Left ventricle myocardium inferior (tissue), 1 donor: ENCODE measurements at places on chromosomes 3 and 15. TPM values are rescaled to one million over a fixed set of nuclear protein-coding genes. Genes with fewer than 3 reads are reported as not detected.

DNA sequence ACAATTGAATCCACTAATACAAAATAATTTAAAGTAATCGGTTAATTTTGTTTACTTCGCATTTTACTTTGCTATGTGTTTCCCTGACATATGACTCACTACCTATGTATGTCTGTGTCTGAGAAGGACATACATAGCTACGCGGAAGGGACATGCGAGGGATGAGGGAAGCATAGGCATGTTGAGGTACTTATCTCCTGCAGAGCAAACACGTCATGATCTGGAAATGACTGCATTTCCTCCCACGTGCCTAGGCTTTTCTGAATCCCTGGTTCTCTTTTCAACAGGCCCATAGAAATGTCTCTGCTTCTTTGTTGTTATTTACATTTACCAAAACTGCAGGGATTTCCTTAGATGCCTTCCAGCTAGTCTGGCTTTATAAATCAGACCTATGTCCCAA lies 27.5 kb downstream of the ALCAM start:
- H3K4me3 ChIP-seq, result no peak overlapping the region
- no peaks in the 10 kb centered on the region for H3K27me3 ChIP-seq
- H3K27ac ChIP-seq, result no peak overlapping the region
- no peaks in the 10 kb centered on the region for H3K4me1 ChIP-seq
- H3K36me3 ChIP-seq, result no peaks in the 10 kb centered on the region
- DNase-seq, result no peak

DNA sequence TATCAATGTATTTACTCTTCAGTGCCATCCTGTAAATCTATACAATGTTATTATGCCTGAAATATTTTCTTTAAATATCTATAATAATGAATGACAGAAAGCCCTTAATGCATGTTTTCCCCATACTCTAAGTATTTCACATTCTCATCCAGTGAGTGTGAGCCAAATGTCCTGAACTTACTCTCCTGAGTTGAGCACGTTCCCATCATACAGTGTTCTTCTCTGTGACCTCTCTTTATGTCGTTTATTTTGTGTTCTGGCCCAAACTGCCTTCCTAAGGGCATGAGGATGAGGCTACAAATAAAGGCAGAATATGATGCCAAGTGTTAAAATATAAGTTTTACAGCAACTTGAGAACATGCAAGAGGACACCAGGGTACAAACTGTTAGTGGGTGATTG lies 3.3 kb downstream of the OSBPL10 start:
- no peak overlapping the region for H3K4me3 ChIP-seq
- peaks cover 39% of the 10 kb centered on the region for H3K4me1 ChIP-seq
- H3K27ac ChIP-seq, result no peak overlapping the region
- DNase-seq, result no peak
- H3K36me3 ChIP-seq, result no peaks in the 10 kb centered on the region

GRCh38 chr3:108830991-108831614 lies 8.5 kb downstream of the TRAT1 start:
- no peaks in the 10 kb centered on the region for H3K36me3 ChIP-seq
- H3K27me3 ChIP-seq, result no peaks in the 10 kb centered on the region
- no peak overlapping the region for H3K27ac ChIP-seq
- no peak overlapping the region for H3K4me3 ChIP-seq
- H3K4me1 ChIP-seq, result no peaks in the 10 kb centered on the region

DNA sequence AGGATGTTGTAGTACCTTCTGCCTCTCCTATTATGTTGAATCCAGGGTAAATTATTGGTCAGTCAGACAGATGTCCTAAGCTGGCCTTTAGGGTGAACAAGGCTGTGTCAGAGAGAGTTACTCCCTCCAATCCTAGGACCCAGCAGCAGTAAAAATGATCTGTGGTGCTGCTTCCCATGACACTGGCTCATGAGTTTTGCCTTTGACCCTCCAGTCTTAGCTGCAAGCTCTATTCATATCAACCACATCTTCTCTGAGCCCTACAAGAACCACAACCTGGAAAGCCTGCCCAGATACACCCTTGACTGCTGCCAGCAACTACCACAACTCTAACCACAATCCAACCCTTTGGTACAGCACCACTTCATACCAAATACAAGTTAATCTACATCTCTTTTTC lies 27.2 kb upstream of the PHLDB2 start:
- H3K36me3 ChIP-seq, result no peaks in the 10 kb centered on the region
- DNase-seq, result no peak
- H3K27ac ChIP-seq, result no peak overlapping the region
- no peaks in the 10 kb centered on the region for H3K27me3 ChIP-seq

DNA sequence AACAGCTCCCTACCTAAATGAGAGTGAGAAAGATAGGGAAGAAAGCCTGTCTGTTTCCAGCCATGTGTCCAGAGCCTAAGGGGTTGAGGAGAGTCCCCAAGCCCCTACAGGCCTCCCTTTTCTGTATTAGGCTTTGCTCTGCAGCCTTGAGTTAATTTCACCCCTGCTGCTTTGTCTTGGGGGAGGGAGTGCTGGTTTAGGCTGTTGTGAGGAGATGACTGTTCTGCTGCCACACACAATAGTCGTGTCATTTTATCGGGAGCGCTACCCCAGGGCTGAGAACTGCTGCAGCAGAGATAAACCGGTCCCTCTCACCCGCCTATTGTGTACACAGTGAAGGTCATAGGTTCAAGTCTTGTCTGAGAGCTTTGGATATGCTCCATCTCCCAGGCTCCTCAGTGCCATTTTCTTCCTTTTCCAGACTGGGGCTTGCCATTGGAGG lies 1.4 kb downstream of the ZNF609 start:
- H3K27ac ChIP-seq, result peak overlapping the region; percentile 88
- DNase-seq, result no peak
- H3K36me3 ChIP-seq, result no peaks in the 10 kb centered on the region
- peak overlapping the region; percentile 76 for H3K4me3 ChIP-seq

C2CD4A gene
- not detected for total RNA-seq

DNA sequence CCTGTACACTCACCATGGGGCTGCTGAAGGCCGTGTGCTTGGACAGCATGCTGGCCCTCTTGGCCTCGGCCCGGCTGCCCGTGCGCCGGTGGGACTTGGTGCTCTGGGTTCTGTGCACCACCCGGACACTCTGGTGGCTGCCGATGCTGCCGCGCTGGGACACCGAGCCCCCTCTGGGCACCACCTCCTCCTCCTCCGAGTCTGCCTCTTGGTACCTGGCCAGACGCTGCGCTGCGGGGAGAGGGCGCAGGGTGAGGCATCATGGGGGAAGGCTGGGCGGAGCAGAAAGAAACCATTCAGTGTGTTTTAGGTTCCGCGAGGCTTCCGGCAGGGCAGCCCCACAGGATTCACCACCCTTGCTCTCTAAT lies 145.0 kb downstream of the ATP10A start:
- DNase-seq, result no peak
- H3K27me3 ChIP-seq, result peaks cover 11% of the 10 kb centered on the region
- no peak overlapping the region for H3K27ac ChIP-seq
- H3K4me3 ChIP-seq, result no peak overlapping the region

CD200R1 gene
- 0.82 TPM for total RNA-seq

GOLGA6L7 gene
- total RNA-seq, result not detected

GRCh38 chr15:96470681-96471310 lies 140.3 kb downstream of the NR2F2 start:
- H3K4me1 ChIP-seq, result no peaks in the 10 kb centered on the region
- no peak overlapping the region for H3K4me3 ChIP-seq
- H3K36me3 ChIP-seq, result no peaks in the 10 kb centered on the region
- H3K27me3 ChIP-seq, result peaks cover 49% of the 10 kb centered on the region
- no peak for DNase-seq

- no peaks in the 10 kb centered on the region for H3K27me3 ChIP-seq
- peak overlapping the region; percentile 89 for H3K27ac ChIP-seq
- H3K4me3 ChIP-seq, result peak overlapping the region; percentile 75
- H3K4me1 ChIP-seq, result peaks cover 19% of the 10 kb centered on the region
- DNase-seq, result peak; percentile 76
- H3K36me3 ChIP-seq, result no peaks in the 10 kb centered on the region
These were observed 26.9 kb upstream of the THRB start for GRCh38 chr3:24521420-24522145.
